ENCODE measurements at places on chromosomes 2 and 18.

DNA sequence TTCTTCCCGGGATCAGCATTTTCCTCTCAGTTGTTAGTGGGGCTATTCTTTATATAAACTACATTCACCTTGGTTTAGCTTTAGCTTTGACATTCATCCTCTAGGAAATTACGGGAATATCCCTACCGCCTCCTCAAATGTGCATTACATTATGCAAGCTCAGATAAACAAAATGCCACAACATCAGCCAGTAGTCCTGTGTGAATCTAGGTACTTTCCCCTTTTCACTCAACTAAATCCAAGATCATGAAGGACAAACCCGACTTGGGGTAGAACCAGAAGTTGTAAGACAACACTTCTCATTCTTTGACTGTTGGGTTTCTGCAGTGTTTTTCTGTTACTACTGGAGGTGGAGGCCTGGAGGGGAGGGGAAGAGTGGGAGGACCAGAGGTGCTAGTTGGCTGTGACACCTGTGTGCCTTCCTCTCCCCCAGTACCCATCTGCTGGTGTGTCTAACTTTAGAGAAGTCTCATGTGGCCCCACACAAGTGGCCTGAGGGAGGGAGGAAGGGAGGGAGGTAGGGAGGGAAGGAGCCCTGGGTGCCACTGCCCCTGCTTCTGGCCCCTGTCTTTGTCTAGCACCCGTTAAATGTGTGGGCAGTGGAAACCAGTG, 84.8 kb upstream of the BCL2L11 start:
- no peak for DNase-seq

- no peak for DNase-seq
Observed at GRCh38 chr2:21103274-21103891, 20.4 kb upstream of the TDRD15 start.

DNA sequence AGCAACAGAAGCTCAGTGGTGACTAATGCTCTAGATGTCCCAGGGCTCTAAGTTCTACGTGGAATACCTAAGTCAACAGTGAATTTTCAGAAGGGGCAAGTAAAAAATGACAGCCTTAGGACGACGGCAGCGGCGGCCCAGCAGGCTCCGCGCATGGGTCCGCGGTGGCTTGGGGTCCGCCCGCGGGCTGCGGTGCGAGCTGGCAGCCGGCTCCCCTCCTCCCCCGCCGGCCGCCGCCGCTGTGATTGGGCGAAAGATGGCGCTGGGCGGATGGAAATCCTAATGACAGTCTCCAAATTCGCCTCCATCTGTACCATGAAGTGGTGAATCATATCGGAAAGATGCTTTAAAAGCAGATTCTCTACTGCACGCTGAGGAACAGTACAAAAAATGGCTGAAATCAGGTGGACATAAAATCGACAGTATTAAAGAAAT, 74.7 kb downstream of the HNRNPLL start:
- DNase-seq, result no peak

DNA sequence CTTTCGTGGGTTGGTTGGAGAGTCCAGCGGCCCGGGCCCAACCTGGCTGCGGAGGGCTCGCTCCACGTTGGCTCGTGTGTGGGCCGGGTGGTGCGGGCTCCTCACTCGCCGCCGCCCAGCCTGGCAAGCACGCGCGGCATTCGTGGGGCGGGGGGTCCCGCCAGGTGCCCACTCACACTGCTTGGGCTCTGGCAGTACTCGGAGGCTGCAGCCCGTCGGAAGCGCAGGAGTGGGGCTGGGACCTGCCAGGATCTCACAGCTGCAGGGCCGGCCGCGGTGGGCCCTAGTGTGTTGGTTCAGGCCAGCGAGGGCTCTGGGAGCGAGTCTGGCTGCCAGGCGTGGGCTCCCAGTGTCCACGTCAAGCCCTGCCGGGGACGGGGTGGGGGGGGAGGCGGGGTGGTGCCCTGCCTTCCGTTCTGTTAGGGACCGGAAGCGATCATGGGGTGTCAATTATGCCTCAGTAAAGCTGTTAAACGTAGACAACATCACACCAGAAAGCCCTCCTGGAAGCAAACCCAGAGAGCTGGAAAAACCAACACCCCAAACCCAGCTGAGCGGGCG, 1.0 kb upstream of the HS6ST1 start:
- no peak for DNase-seq

Measured in stimulated activated CD4-positive, alpha-beta T cell treated with anti-CD3 and anti-CD28 coated beads, Interleukin-1b, Interleukin-23, amount 100 ng/mL, for 1 hour (primary cell).